ENCODE measurements at places on chromosomes 1 and 21.

DNA sequence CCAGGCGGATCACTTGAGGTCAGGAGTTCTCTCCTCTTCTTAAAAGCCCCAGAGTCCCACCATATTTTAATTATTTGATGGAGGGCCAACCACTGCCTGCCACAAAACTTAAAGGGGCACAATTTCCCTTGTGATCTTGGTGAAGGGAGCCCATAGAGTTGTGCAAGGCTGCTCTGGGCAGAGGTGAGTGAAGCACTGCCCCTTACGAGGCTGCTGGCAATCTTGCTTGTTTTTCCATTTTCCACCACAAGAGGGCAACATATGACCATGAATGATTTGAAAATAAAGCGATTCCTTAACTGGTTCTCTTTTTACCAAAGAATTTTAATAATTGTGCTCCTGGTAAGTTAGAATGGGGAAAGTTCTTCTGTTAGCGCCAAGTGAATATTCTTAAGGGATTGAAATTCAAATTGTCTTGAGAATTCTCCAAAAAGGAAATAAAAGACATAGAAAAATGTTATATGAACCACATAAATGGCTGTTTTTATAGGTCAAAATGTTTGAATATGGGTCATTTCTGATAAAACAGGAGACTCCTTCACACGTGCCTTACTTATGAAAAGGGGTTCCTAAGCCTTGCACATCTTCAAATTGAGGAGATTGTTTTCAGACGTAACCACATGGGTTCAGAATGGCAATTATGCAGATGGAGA, 22.7 kb downstream of the PGM1 start:
- peak; percentile 24 for DNase-seq

GRCh38 chr1:218024211-218024720, 260.8 kb upstream of the RRP15 start:
- DNase-seq, result no peak

GRCh38 chr1:157723157-157723556, 22.6 kb upstream of the FCRL3 start:
- DNase-seq, result no peak

DNA sequence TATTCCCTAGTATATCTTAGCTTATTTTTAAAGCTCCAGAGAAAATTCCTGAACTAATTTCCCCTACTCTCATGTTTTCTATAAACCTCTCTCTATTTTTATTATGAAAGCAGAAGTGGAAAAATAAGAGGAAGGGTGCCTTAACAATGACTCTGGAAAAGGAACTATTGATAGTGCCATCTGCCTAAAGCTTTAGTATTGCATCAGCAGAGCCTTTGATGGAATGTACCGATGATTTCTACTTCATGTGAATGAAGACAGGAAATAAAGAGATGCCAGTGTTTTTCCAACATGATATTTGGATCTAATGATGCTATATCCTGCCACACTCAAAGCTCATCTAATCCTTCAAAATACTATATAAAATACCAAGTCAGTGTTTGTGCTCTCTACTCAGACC, 35.1 kb downstream of the TNFSF18 start:
- DNase-seq, result no peak

GRCh38 chr1:35588197-35588910, 15.2 kb downstream of the TFAP2E start:
- DNase-seq, result no peak

DNA sequence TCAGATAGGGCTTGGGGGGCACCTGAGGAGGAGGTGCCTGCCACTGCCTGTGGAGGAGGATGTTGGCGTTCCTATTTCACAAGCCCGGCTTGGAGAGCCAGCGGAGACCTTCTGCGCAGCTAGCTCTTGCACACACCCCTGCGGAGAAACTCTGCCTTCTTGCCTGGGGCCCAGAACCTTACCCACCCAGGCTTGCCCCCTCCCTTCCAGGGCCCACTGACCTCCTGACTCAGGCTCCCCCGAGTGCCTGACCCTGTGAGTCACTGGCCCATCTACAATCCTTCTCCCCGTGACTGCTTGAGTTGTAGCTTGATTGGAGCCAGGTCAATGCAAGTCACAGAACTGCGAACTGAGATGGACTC, 3.4 kb downstream of the HES2 start:
- DNase-seq, result no peak

- DNase-seq, result no peak
Observed at GRCh38 chr1:112540226-112540794, 31.5 kb downstream of the WNT2B start.

- DNase-seq, result no peak
Observed at GRCh38 chr1:171801487-171801891, 20.0 kb downstream of the METTL13 start.

DNA sequence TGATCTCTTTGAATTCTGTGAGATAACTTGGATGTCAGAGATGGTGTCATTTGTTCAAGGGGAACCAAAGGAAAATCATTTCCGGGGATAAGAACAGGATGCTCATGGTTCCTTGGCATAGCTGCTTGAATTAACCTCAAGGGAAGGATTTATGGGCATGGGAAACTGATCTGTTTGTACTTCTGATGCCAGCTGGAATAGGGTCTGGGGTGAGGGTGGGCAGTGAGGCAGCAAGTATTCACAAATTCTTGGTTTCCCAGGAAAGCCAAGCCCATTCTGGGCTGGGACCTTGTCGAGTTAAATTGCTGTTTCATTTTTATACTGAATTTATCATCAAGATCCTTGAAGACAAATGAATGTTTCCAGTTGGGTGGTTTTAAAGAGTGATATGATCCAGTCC, 14.1 kb downstream of the INTS3 start:
- no peak for DNase-seq

DNA sequence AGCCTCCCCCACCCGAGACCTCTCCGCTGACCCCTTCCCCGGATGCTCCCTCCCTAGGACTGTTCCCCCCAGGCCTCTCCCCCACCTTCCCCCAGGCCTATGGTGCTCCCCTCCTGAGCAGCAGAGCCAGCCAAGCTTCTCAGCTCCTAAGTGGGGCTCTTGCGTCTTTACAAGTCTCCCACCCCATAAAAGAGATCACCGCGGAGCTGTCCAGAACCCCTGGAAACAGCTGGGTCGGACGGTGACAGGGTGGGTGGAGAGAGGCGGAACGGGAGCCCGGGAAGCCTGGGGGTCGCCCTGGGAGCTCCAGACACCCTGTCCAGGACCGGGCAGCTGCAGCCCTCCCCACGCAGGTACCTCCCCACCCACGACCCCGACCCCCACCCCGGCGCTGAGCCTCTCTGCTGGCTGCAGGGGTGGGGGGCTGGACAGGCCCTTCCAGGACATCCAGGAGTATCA, 61.2 kb downstream of the WNT9A start:
- peak; percentile 19 for DNase-seq

GRCh38 chr1:162135271-162135775, 65.8 kb downstream of the NOS1AP start:
- DNase-seq, result no peak

- no peak for DNase-seq
Observed at GRCh38 chr1:107940017-107940577, 24.9 kb downstream of the VAV3 start.

- no peak for DNase-seq
Observed at GRCh38 chr1:151720554-151720953, 768 bp upstream of the RIIAD1 start.

- DNase-seq, result no peak
Observed at GRCh38 chr21:20728691-20729090, 269.5 kb upstream of the NCAM2 start.

GRCh38 chr1:11855430-11855829, 3.3 kb downstream of the NPPB start:
- DNase-seq, result no peak

DNA sequence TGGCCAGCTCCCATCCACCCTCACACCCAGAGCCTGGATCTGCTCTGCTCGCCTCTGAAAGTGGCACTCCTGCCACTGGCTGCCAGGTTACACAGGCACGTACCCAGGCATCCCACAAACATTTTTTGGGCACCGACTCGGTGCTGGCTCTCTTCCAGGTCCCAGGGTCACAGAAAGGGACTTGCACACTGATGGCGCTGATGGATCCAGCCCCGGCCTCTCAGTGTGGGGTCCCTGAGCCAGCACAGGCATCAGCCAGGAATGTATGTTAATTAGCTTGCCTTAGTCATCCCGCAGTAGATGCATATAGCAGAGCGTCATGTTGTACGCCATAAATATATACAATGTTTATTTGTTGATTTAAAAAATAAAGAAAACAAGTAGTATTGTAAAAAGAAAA, 537.2 kb downstream of the NPHP4 start:
- no peak for DNase-seq

DNA sequence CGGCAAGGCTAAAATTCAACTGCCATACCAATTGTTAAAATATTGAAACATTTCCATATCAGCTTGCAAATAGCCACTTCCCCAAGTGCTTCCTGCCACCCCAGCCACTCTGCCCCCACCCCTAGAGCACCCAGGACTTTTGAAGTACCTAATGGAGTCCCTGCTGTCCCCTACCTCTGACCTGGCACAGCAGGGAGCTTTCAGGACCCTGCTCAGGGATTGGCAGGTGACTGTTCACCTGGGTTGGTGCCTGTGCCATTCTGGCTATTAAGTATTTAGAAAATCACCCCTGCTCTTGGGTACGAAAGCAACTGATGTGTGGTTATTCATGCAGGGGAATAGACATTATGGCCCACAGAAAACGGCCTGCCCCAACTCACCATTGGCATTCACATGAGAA, 9.1 kb upstream of the HPCAL4 start:
- no peak for DNase-seq

DNA sequence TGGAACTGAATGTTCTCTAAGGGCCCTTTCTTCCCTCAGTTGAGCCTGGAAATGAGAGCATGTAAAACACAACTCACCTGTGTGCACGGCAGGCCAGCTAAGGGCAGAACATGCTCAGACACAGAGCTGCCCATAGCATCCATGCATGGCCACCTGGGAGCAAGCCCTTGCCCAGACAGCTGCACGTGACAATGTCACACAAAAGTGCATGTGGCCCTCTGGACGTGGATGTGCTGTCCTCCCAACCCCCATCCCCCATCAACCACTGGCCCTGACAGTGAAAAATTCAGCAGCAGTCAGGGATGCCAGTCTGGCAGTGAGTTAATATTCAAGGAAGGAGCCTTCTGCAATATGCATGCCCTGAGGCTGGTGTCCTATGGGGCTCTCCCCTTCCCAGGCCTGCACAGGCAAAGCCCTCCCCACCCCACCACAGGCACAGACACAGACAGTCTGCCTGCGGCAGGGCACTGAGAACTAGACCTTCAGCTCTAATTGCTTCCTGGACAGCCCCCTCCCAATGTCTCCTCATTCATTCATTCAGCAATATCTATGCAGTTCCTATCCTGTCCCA, 14.6 kb upstream of the COL16A1 start:
- no peak for DNase-seq

DNA sequence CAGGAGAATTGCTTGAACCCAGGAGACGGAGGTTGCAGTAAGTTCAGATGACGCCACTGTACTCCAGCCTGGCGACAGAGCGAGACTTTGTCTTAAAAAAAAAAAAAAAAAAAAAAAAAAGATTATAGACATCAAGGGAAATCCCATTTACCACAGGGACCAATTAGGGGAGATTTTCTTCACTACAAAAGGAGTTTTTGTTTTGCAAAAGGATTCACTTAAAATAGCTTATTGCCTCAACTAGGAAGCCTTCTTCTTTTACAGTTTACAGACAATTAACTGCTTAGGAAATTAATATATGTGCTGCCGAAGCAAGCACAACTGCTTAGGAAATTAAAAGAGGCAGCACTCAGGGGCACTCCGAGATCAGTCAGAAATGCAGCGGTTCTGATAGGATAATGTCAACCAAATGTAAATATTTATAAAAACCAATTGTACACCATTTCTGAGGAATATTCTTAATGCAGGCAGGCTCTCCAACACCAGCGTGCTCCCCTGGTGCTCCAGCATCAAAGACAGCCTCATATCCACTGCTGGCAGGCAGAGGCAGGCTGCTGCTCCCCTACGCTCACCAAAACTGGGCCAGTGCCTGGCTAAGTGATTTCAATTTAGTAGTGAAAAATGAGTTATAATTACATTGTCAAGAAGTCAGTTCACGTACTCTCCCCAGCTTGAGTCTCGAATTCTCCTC, 107.9 kb upstream of the RAB4A start:
- DNase-seq, result no peak

GRCh38 chr1:39901714-39902459, at the start of gene MYCL:
Gene MYCL (minus strand): TSS chr1:39901917. CDS start chr1:39901434, 483 bp downstream.
- peak; percentile 77 for DNase-seq

GRCh38 chr21:31518580-31518979, 140.9 kb upstream of the SOD1 start:
- no peak for DNase-seq

DNA sequence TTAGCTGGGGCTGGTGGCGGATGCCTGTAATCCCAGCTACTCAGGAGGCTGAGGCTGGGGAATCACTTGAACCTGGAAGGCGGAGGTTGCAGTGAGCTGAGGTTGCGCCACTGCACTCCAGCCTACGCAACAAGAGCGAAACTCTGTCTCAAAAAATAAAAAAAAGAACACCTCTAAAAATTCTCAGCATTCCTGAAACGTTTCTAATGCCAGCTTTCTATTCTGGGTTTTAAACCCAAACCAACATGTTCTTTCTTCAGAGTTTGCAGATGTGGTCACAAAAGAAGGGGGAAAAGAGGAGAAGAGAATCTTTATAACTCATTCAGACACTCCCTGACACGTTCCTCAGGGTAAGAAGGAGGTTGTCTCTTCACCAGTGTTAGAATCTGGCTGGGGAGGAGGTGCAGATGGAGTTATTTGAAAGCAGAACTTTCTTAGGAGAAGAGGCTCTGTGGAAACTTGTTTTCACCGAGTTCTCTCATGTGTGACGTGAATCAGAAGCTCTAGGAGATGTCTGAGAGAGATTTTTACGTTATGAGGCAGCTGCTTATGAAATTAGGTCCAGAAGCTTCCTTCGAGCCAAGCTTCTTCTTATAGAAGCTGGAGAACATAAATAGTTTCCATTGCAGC, 17.8 kb upstream of the CNR2 start:
- DNase-seq, result no peak

GRCh38 chr1:154342132-154342531, 16.8 kb downstream of the ATP8B2 start:
- no peak for DNase-seq

DNA sequence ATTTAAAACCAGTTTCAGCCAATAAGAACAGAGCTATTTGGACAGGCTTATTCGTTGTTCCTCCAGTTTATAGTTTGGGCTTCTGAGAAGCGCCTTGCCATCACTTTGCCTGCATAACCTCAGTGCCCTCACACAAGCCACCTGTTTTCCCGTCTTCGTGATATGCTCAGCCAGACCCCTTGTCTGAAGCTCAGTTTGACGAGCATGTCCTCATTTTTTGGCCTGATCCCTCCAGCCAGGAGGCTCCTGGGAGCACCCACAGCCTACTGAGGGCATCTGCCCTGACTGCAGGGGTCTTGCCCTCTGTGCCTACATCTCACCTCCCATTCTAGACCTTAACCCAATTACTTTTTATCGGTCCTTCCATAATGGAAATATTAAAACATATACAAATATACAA, 95.3 kb downstream of the ADARB1 start:
- DNase-seq, result no peak

DNA sequence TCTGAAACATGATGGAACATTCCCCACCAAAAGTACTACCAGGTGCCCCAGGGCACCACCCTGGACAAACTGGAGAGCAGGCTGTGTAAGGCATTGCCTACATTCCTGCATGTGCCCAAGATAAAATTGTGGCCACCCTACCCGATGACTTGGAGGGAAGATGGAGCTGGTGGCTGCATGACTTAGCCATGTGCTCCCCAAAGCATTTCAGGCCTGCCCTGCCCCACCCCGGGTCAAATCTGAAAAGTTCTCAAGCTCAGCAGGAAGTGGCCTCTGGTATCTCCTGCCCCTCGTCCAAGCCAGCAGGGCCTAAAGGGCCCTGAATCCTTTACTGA, 8.5 kb downstream of the CD2 start:
- no peak for DNase-seq

- no peak for DNase-seq
Observed at GRCh38 chr1:161001525-161001924, 19.4 kb downstream of the F11R start.

Measured in GM12892 (cell line).